ENCODE measurements at places on chromosomes 1 and 21.
A peak's percentile ranks its signal among the peaks of the same experiment; 100 is the strongest.

- DNase-seq, result no peak
These were observed 5.4 kb downstream of the MARCKSL1 start for GRCh38 chr1:32330558-32331151.

DNA sequence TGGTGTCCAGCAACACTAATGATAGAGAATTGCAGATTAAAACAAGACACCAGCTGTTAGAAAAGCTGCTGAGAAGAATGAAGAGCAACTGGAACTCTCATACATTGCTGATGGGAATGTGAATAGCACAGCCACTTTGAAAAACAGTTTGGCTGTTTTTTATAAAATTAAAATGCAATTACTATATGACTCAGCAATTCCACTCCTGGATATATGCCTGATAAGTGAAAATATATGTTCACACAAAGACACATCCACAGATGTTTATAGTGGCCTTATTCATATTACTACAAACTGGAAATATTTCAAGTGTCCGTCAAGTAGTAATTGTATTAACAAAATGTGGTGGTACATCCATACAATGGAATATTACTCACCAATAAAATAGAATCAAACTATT is 99.7 kb upstream of the HAO2 start:
- no peak for DNase-seq

DNA sequence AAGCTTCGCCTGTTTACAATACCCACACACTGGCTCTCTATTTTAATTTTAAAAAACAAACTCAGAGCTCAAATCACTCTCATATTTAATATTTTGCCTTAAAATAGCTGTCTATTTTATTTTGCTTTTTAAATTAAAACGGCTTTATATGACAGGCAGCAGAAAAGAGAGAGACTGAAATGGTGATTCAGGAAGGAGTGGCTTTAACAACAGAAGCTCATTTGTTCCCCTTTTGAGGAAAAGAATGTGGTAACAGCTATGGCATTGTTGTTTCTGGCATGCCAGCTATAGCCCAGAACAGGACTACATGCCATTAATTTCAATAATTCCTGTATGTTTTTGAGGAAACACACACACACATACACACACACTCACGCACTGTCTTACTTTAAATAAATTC is 234.2 kb upstream of the PTBP2 start:
- no peak for DNase-seq

- DNase-seq, result no peak
These were observed 442.1 kb upstream of the NR5A2 start for GRCh38 chr1:199585392-199585791.

GRCh38 chr1:226097866-226098625 is 35.5 kb downstream of the H3-3A start:
- peak; percentile 80 for DNase-seq

GRCh38 chr1:21517660-21518480 is 8.6 kb downstream of the ALPL start:
- no peak for DNase-seq

All from fibroblast of skin of right biceps (primary cell).